ENCODE measurements at places on chromosomes 11 and 22. TPM values are rescaled to one million over a fixed set of nuclear protein-coding genes. Genes with fewer than 3 reads are reported as not detected.

DNA sequence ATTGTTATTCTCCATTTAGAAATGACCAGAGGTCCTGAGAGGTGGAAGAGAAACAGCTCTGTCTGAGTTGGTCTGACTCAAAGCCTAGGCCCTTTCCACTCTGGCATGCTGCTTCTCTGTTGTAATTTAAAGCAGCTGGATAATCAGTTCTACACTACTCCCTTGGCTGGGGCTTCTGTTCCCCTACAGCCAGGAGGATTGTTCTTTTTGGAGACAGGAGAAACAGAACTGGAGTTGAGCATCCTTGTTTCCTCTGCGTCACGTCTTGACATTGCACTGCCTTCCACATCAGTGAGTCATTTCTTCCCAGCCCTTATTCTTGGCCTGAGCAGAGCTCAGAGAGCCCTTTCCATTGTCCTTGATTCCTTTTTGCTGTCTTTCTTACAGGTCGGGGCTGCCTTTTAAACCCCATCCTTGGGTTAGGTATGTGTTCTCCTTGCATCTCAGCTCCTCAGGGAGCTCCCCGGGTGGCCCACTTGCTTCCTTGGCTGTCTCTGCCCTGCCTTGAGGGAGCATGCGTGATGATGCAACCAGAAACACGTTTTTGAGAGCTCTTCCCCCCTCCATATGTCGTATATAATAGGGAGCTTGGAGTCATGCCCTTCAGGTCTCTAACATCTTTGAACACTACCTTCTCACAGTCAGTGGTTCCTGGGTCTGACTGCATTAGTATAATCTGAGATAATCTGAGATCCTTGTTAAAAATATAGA, 35.7 kb downstream of the CYB5R2 start:
- peaks cover 64% of the 10 kb centered on the region for H3K36me3 ChIP-seq
- H3K4me3 ChIP-seq = no peak overlapping the region
- no peaks in the 10 kb centered on the region for H3K27me3 ChIP-seq
- no peaks in the 10 kb centered on the region for H3K4me1 ChIP-seq

GRCh38 chr22:45771711-45772110, 100.1 kb downstream of the ATXN10 start:
- H3K4me3 ChIP-seq = no peak overlapping the region
- H3K27me3 ChIP-seq = no peaks in the 10 kb centered on the region
- no peak for DNase-seq
- no peak overlapping the region for H3K27ac ChIP-seq
- no peaks in the 10 kb centered on the region for H3K4me1 ChIP-seq

GRCh38 chr11:96272529-96273222, 70.3 kb downstream of the MAML2 start:
- H3K4me1 ChIP-seq = no peaks in the 10 kb centered on the region
- DNase-seq = no peak
- H3K27ac ChIP-seq = no peak overlapping the region
- no peak overlapping the region for H3K4me3 ChIP-seq

GRCh38 chr11:88421530-88421929, 84.0 kb upstream of the CTSC start:
- H3K4me3 ChIP-seq = no peak overlapping the region
- no peak overlapping the region for H3K27ac ChIP-seq
- no peaks in the 10 kb centered on the region for H3K36me3 ChIP-seq
- no peaks in the 10 kb centered on the region for H3K27me3 ChIP-seq
- H3K4me1 ChIP-seq = no peaks in the 10 kb centered on the region

MFRP gene
- total RNA-seq = not detected

GLYATL1 gene
- 356 TPM for total RNA-seq

All from right lobe of liver (tissue), 6 donors.